ENCODE measurements at places on chromosomes 1 and 21. TPM values are rescaled to one million over a fixed set of nuclear protein-coding genes. Genes with fewer than 3 reads are reported as not detected.

GRCh38 chr1:157356601-157357000 is 195.7 kb downstream of the FCRL5 start:
- DNase-seq, result no peak

FGR gene
- total RNA-seq, result 0.21 TPM

DNA sequence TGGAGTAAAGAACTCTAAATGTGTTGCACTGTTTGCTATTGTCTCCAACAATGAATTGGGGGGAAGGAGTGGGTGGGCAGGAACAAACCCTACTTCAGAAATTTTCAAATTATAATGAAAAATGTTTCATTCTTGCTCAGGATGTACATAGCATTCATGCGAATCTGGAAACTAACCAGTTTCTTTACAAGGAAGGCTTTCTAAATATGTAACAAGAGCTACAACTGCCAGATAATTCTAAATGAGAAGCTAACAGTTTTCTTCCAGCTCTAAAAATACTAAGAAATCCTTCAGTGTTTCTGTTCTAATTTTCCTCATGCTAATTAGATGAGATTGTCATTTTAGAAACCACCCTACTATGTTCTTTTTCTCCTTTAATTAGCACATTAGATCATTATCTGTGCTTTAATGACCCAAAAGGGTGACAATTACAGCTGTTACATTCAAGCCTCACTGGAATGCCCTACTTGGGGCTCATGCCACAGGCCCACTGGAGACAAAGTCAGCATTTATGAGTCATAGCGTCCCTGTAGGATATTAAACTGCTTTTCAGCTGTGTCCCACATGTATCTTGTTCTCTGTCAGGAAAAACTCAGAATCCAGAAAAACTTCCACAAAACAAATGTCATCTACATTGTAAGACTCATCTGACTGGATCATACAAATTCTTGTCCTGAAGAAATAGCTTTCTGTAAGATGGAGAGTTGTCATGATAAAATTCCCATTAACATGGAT is 804.6 kb upstream of the CXADR start:
- DNase-seq, result no peak

DNA sequence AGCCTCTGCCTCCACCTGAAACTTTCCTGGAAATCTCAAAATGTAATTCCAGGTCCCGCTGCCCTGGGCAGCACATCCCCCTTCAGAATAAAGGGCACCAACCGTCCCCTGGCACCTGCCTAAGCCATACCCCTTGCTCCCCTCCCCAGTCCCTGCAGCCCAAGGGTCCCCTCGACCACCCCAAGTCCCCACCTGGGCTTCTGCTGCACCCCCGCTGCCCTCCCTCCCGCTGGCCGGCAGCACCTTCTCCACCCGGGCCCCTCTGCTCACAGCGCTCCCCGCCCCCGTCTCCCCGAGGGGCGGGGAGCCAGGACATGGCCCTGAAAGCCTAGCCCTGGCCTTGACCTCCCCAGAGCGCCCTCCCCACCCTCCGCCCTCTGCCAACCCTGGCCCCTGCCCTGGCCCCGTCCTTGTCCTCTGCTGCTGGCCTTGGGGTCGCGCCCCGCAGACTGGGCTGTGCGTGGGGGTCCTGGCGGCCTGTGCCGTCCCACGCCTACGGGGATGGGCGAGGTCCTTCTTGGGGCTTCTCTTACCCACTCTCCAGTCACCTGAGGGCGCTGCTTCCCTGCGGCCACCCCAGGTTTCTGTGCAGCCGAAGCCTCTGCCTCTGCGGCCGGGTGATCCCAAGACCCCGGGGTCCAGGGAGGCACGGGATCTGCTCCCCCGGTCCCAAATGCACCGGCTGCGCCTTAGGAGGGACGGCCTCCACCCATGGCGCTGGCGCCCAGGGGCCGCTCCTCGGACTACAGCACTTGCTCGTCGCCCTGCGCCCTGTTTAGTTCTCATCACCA is 41.7 kb downstream of the WDR4 start:
- DNase-seq, result no peak

- no peak for DNase-seq
These were observed 72.3 kb downstream of the CAMK2N1 start for GRCh38 chr1:20413776-20414140.

ZNF678 gene
- 4.2 TPM for total RNA-seq

DNA sequence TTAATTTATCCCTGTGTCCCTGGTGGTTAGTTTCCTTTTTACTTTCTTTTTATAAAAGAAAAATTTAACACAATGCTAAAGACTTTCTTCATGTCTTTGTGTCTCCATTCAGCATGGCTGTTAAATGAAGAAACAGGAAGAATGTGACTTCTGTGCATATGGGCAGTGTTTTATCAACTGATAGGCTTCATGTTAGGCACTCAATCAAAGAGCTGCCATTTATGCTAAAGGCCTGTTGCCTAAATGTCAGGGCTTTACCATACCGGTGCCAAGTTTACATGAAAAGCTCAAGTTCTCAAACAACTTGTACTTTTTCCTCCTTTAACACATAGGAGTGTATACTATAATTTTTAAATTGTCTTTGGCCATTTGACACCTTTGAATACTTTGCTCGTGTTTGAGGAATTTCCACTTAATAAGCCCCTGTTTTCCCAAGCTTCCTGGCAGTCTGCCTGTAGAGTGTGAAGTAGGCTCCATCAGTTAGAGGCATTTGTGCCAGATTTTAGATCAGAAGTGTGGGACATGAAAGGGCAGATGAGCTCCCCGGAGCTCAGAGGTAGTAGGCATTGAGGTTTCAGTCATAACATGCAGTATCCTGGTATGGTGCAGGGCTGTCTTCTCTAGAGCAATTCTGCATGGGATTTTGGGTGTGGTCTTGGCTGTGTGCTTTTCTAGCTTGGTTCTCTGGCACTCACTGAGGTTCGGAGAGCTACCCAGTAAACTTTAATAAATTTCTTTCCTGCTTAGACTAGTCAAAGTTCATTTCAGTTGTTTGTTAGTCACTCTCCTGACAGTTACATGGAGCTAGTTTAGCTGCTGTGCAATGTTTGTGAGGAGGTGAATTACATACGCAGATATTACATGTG is 119.0 kb downstream of the LEPR start:
- no peak for DNase-seq

DNA sequence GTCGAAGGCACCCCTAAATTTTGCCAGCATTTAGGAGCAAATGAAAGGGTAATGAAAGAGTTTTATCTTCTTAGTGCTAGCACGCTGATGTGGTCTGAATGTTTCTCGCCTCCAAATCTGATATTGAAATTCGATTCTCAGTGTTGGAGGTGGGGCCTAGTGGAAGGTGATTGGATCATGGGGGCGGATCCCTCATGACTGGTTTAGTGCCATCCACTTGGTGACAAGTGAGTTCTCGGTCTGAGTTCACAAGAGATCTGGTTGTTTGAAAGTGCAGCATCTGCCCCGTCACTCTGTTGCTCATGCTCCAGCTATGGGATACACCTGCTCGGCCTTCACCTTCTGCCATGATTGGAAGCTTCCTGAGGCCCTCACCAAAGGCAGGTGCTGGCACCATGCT is 75.1 kb upstream of the ZBTB40 start:
- DNase-seq, result no peak

TTLL7 gene
- 0.29 TPM for total RNA-seq

GRCh38 chr1:178434899-178435435 is 61.8 kb downstream of the CLEC20A start:
- no peak for DNase-seq

- DNase-seq, result no peak
These were observed 207.9 kb upstream of the CACYBP start for GRCh38 chr1:174791863-174792262.

DNA sequence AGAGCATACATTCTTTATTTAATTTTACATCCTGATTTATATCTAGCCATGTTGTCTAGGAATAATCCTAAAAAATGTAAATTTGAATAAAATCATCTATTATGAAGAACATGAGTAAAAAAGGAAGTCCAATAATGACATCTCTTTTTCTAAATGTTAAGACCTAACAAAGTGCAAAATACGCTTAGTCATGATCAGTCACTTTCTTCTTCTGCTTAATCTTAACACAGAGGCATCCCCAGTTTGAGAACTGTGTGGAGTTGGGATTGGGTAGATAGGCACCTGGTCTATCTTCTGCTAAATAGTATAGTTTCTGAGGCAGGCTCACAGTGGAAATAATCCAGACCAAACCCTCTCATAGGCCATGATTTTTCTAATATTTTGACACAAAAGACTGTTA is 311.7 kb upstream of the LRRC7 start:
- no peak for DNase-seq

All from activated T-helper 1 cell treated with anti-CD3 and anti-CD28 coated beads, Interleukin-12 subunit alpha, Interleukin-12 subunit beta, Interleukin-2, Interleukin-4 antibody, amounts not matched to agents 30 ng/mL and 10 ng/mL and 1 ng/mL, durations not matched to agents 14 hours and 24 hours and 36 hours (primary cell).